ENCODE measurements at places on chromosomes 6 and 20. TPM values are rescaled to one million over a fixed set of nuclear protein-coding genes. Genes with fewer than 3 reads are reported as not detected.

The KCNK15 gene
- 1.4 TPM for total RNA-seq

The RFX6 gene
- not detected for total RNA-seq

The SLC26A8 gene
- total RNA-seq = 1.4 TPM

The PAX1 gene
- total RNA-seq = 0.33 TPM

The ENPP1 gene
- 10.3 TPM for total RNA-seq

The TAAR8 gene
- not detected for total RNA-seq

The DDRGK1 gene
- total RNA-seq = 50.0 TPM

The SRMS gene
- not detected for total RNA-seq

The RNF5 gene
- total RNA-seq = 73.4 TPM

The CDH26 gene
- 4.6 TPM for total RNA-seq

The HLA-C gene
- total RNA-seq = 23.3 TPM

The PARD6B gene
- 31.1 TPM for total RNA-seq

The HLA-DMB gene
- 4.9 TPM for total RNA-seq

The AGER gene
- 2.6 TPM for total RNA-seq

The MAP7 gene
- total RNA-seq = 40.2 TPM

The SSTR4 gene
- not detected for total RNA-seq

The CCN6 gene
- total RNA-seq = not detected

The FOXF2 gene
- 18.0 TPM for total RNA-seq

The MPC1 gene
- total RNA-seq = 41.2 TPM

The L3MBTL1 gene
- total RNA-seq = 34.6 TPM

The C20orf96 gene
- 12.6 TPM for total RNA-seq

The SLC35F1 gene
- total RNA-seq = 51.7 TPM

The NMBR gene
- total RNA-seq = 0.71 TPM

The ZSCAN23 gene
- total RNA-seq = 26.7 TPM

The POU5F1 gene
- not detected for total RNA-seq

The CST5 gene
- not detected for total RNA-seq

The HEY2 gene
- 6.6 TPM for total RNA-seq

The ARFGAP1 gene
- 97.1 TPM for total RNA-seq

The ISM1 gene
- 0.99 TPM for total RNA-seq

The SMOC2 gene
- 56.6 TPM for total RNA-seq

The CST2 gene
- not detected for total RNA-seq

The CST4 gene
- not detected for total RNA-seq

The TGM3 gene
- 0.66 TPM for total RNA-seq

The CENPW gene
- total RNA-seq = 1.7 TPM

The IRF4 gene
- total RNA-seq = 7.6 TPM

The TMC2 gene
- not detected for total RNA-seq

The BTN1A1 gene
- not detected for total RNA-seq

The MLIP gene
- total RNA-seq = 8.0 TPM

The TMEM170B gene
- total RNA-seq = 31.4 TPM

The OR2J3 gene
- total RNA-seq = not detected

The ANKRD6 gene
- 32.1 TPM for total RNA-seq

The CST3 gene
- 328 TPM for total RNA-seq

The OSBPL2 gene
- total RNA-seq = 53.9 TPM

The LY86 gene
- total RNA-seq = 2.1 TPM

The POM121L2 gene
- total RNA-seq = not detected

The NXT1 gene
- total RNA-seq = 27.8 TPM

The GLP1R gene
- total RNA-seq = 0.88 TPM

The CLDN20 gene
- total RNA-seq = not detected

The CRISP3 gene
- 0.22 TPM for total RNA-seq

The LY6G6D gene
- total RNA-seq = not detected

The RBM24 gene
- 56.3 TPM for total RNA-seq

The NKAPL gene
- 2.4 TPM for total RNA-seq

The DEK gene
- 146 TPM for total RNA-seq

The FLRT3 gene
- total RNA-seq = 32.1 TPM

The TNFRSF6B gene
- total RNA-seq = 5.4 TPM

The FAXC gene
- 13.9 TPM for total RNA-seq

Measured in camera-type eye (tissue), 1 donor.